GM12878 (cell line): ENCODE measurements at places on chromosomes 13 and 19. TPM values are rescaled to one million over a fixed set of nuclear protein-coding genes. Genes with fewer than 3 reads are reported as not detected.
A peak's percentile ranks its signal among the peaks of the same experiment; 100 is the strongest.

- no peak overlapping the region for H3K4me3 ChIP-seq
- no peaks in the 10 kb centered on the region for H3K36me3 ChIP-seq
- no peaks in the 10 kb centered on the region for H3K27me3 ChIP-seq
Measured at GRCh38 chr13:55345224-55345623, 1795.5 kb upstream of the PRR20A start.

- no peaks in the 10 kb centered on the region for H3K36me3 ChIP-seq
- DNase-seq, result no peak
- H3K27me3 ChIP-seq, result no peaks in the 10 kb centered on the region
- H3K27ac ChIP-seq, result no peak overlapping the region; the same call in 1 of the 2 replicates
- no peak overlapping the region for H3K4me3 ChIP-seq
Measured at GRCh38 chr19:14347999-14348889, 33.0 kb upstream of the ADGRE5 start.

CYP4F2 gene
- total RNA-seq, result 1.1 and 1.6 TPM in 2 replicates

DNA sequence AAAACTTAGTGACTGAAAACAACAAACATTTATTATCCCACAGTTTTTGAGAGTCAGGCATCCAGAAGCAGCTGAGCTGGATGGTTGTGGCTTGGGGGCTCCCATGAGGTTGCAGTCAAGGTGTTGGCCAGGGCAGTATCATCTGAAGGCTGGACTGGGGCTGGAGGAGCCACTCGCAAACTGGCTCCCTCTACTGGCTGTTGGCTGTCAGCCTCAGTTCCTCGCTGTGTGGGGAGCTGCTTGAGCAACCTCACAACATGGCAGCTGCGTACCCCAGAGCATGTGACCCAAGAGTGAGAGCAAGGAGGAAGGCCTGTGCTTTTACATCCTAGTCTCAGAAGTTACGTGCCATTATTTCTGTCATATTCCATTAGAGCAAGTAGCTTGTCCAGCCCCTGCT, 9.7 kb downstream of the YJU2 start:
- no peak overlapping the region for H3K27ac ChIP-seq
- H3K36me3 ChIP-seq, result peaks cover 18% of the 10 kb centered on the region
- no peaks in the 10 kb centered on the region for H3K4me1 ChIP-seq
- no peak for DNase-seq
- no peak overlapping the region for H3K4me3 ChIP-seq

IL12RB1 gene
- total RNA-seq, result 28.1 and 29.9 TPM in 2 replicates

GRCh38 chr13:91331047-91331915, 16.2 kb upstream of the MIR17HG start:
- H3K4me1 ChIP-seq, result peaks cover 15% of the 10 kb centered on the region
- H3K4me3 ChIP-seq, result peak overlapping the region; percentile 68; the same call in 1 of the 2 replicates
- no peaks in the 10 kb centered on the region for H3K36me3 ChIP-seq
- DNase-seq, result no peak
- H3K27ac ChIP-seq, result peak overlapping the region; percentile 71

- H3K4me3 ChIP-seq, result no peak overlapping the region
- no peak for DNase-seq
- no peaks in the 10 kb centered on the region for H3K4me1 ChIP-seq
- no peak overlapping the region for H3K27ac ChIP-seq
Measured at GRCh38 chr19:49188626-49189200, 31.1 kb downstream of the TRPM4 start.

- no peak for DNase-seq
- H3K4me1 ChIP-seq, result peaks cover 17% of the 10 kb centered on the region; the same call in 1 of the 2 replicates
- H3K27me3 ChIP-seq, result no peaks in the 10 kb centered on the region
- no peak overlapping the region for H3K27ac ChIP-seq
Measured at GRCh38 chr19:15299568-15300409, 32.5 kb downstream of the BRD4 start.

DNA sequence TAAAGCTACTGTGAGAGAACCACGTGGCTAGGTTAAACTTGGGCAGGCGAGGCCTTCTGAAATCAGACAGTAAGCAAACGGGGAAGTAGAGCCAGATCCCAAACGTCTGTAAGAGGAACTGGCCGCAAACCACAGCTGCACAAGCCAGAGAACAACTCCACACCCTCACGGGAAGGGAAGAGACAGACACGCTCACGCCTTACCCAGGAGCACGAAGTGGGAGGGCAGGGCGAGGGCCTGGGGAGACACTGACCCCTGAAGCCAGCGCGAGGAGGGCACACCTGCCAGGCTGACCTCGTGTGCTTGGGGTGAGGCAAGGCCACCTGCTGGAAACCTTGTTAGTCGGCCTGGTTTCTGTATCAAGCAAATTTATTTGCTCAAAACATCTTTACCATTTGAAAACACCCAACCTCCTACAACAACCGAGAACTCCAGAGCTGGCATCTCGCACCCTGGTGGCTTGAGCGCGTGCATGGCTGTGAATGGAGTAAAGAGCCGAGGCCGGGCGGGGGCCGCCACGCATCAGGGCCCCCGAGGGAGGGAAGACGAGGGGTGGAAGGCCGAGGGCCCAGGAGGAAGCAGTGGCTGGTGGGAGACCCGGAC, 7.3 kb downstream of the POLR2E start:
- H3K4me3 ChIP-seq, result no peak overlapping the region
- H3K27ac ChIP-seq, result peak overlapping the region; percentile 83
- peaks cover 29% of the 10 kb centered on the region for H3K4me1 ChIP-seq
- H3K27me3 ChIP-seq, result no peaks in the 10 kb centered on the region

ZNF714 gene
- total RNA-seq, result 7.6 and 7.7 TPM in 2 replicates

DNA sequence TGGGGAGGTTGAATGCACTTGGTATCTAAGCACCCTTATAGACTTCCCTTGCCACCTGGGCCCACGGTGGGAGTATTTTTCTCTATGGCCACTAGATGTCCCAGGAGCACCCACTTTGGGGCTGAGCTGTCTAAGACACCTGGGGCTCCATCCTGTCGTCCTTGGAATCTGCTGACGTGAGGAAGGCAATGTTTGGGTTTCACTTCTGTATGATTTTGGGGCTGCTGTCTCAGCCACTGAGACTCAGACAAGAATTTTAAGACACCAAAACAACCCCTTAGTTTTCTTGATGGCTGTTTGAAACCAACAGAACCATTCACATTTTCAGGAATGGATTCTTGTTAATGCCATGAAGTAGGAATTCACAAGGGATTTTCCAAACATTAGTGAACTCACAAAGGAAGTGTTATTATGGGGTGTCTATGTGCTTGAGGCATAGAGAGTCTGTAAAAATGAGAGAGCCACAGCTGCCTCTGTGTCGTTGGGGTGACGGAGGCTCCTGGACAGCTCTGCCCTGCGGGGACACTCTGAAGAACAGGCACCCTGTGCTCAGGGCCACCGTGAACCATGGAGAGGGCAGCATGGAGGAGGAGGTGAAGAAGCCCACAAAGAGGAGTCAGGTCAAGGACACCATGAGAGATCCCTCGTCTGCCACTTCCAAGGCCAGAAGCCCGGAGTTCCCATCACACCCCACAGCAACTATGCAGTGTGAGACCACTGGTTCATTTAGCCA, 106.8 kb upstream of the SPATA13 start:
- no peaks in the 10 kb centered on the region; the same call in none of the 2 replicates for H3K27me3 ChIP-seq
- DNase-seq, result peak; percentile 17
- no peak overlapping the region for H3K27ac ChIP-seq
- no peaks in the 10 kb centered on the region for H3K36me3 ChIP-seq
- H3K4me1 ChIP-seq, result no peaks in the 10 kb centered on the region

GRCh38 chr13:103299079-103299478, 232.9 kb upstream of the SLC10A2 start:
- no peaks in the 10 kb centered on the region for H3K27me3 ChIP-seq
- no peaks in the 10 kb centered on the region for H3K4me1 ChIP-seq
- no peak overlapping the region for H3K4me3 ChIP-seq
- no peak overlapping the region for H3K27ac ChIP-seq
- no peak for DNase-seq
